ENCODE measurements at places on chromosomes 4 and X. TPM values are rescaled to one million over a fixed set of nuclear protein-coding genes. Genes with fewer than 3 reads are reported as not detected.

The PGRMC1 gene
- total RNA-seq = 126 TPM

DNA sequence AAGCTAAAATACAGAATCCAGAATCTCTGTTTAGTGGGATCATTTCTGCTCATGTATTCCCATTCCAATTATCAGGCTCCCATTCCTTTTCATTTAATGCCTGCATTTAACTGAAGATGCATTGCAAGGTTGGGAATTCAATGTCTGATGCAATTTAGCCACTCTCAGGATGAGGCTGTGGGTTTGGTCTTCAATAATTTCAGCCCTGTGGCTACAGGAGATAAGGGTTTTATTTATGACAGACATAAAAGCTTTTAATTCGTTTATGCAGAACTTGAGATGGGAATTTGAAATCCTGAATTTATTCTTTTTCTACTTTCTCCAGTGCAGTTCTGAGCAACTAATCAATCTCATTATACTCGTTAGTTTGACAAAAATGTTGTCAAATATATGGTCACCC, 1225.9 kb downstream of the PCDH18 start:
- DNase-seq = no peak

GRCh38 chrX:120499301-120500072, 30.4 kb upstream of the LAMP2 start:
- DNase-seq = no peak

The WNK3 gene
- total RNA-seq = 4.4 TPM

DNA sequence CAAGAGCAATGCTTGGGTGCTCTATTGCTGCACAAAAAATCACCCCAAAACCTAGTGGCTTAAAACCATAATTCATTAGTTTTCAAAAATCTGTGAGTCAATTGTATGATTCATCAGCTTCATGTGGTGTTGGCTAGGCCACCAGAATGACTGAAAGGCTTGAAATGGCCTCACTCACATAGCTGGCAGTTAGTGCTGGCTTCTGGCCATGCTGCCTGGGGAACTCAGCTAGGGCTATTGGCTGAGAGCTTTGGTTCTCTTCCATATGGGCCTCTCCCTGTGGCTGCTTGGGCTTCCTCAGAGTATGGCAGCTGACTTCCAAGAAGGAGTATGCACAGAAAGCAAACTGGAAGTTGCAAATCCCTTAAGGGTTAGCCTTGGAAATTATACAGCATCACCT, 3.1 kb upstream of the MTMR1 start:
- no peak for DNase-seq

The CHM gene
- total RNA-seq = 24.8 TPM

- no peak for DNase-seq
Measured at GRCh38 chr4:111113591-111113990, 490.7 kb upstream of the PITX2 start.

Data from posterior vena cava (tissue), 2 donors.